ENCODE measurements at places on chromosomes 2 and 18. TPM values are rescaled to one million over a fixed set of nuclear protein-coding genes. Genes with fewer than 3 reads are reported as not detected.

Gene CDH20
- not detected for total RNA-seq

DNA sequence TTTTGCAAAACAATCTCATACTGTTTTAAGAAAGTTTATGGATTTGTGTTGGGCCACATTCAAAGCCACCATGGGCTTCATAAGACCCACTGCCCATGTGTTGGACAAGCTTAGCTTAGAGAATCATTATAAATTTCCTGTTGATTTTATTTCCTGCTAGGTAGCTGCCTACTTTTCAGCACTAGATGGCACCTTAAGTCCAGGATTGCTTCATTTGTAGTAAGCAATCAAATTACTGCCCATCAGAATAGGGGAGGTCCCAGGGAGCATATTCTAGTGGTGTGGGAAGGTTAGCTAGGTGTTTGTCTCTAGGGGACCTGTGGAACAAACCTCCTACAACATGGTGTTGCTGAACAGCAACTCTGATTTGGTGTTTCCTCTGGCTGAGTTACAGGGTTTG, 11.0 kb upstream of the DCDC2C start:
- DNase-seq = no peak

DNA sequence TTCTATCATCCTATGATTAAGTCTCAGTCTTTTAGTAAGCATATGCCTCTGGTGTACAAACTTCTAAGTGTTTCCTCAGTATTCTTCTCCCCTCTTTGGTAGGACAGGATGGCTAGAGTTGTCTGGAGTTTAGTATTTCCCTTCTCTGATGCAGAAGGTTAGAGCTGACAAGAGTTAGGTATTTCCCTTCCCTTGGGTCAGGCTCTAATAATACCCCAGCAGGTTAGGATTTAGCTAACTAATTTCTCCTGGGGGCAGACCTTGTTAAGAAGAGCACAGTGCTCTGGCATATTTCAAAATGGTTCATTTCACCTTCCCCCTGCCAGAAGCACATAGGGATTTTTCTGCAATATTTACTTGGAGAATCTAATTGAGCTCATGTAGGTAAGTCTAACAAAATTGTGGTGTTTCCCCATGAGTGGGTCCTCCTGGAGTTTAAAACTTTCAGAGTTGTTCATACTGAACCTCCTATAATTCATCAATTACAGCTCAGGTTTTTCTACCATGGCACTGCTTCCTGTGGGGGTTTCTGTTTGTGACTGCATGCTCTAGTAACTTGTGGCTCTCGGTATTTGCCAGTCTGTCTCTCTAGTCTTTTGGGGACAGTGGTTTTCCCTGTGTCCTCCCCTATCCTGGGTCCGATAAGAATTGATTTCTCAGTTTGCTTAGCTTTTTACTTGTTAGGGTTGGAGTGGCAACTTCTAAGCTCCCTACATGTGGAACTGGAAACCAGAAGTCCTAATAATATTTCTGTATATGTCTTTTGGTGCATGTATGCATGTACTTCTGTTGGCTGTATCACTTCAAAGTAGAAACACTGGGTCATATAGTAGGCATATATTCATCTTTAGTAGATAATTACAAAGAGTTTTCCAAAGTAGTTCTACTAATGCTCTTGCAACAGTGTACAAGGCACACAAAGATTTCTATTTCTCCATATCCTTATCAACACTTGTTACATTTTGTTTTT, 77.7 kb downstream of the GDF7 start:
- DNase-seq = no peak

DNA sequence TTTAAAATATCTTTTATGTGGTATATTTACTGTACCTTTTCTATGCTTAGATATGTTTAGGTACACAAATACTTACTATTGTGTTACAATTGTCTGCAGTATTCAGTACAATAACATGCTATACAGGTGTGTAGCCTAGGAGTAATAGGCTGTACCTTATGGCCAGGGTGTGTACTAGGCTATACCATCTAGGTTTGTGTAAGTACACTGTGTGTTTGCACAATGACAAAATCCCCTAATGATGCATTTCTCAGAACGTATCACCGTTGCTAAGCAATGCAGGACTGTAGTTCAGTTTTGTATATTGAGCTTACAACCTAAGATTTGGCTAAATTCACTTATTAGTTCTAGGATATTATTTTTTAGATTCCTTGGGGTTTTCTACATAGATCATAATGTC, 332.3 kb upstream of the HS6ST1 start:
- no peak for DNase-seq

DNA sequence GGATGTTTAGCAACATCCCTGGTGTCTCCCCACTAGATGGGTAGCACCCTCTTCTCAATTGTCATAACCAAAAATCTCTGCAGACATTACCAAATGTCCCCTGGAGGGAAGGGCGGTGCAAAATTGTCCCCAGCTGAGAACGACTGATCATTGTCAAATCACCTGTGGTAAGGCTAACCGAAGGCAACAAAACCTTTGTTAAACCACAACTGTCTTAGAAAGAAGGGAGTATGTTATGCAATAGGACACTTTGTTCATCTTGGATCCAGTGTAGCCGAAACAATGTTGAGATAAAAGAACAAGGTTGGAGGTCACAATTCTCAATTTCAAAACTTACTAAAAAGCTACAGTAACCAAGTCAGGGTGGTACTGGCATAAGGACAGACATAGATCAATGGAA, 50.3 kb upstream of the ST3GAL5 start:
- DNase-seq = no peak

Data from upper lobe of left lung (tissue), 6 donors.